CD4-positive, alpha-beta T cell treated with Interleukin-17A for 1 hour (primary cell): ENCODE measurements at places on chromosomes 13 and 19.

DNA sequence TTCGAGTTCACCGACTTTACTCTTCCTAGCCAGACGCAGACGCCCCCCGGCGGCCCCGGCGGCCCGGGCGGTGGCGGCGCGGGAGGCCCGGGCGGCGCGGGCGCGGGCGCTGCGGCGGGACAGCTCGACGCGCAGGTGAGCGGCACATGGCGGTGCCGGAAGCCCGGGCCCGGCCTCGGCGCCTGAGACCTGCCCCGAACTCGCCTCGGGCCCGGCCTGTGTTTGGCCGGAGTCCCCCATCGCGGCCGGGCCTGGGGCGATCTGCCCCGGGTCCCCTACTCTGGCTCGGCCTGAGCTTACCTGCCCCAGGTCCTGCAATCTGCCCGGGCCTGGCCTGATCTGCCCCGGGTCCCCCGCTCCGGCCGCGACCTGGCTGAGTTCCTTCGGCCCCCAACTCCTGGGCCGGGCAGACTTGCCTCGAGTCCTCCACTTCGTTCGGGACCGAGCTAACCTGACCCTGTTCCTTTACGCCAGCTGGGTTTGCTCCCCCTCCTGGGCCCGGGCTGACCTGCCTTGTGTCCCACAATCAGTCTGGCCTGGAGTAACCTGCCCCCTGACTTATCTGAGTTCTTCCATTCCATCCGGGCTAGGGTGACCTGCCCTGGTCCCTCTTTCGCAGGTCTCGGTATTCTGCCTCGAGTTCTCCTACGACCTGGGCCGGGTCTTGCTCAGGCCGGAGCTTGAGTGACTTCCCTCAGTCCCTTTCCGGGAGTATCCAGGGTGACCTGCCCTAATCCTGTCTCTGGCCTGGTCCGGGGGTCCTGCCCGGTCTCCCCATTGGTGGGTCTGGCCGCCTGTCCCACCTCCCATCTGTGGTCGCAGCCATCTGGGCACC lies 764 bp downstream of the UPF1 start:
- peak; percentile 24 for DNase-seq

DNA sequence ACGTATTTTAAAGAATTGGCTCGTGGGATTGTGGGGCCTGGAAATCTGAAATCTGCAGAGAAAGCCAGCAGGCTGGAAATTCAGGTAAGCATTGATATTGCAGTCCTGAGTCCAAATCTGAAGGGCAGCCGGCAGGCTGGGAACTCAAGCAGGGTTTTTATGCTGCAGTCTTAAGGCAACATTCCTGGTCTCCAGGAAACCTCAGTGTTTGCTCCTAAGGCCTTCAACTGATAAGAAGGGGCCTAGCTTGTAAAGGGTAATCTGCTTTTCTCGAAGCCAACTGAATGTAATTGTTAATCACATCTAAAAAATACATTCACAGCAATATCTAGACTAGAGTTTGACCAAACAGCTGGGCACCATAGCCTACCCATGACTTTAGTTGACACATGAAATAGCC lies 154.4 kb downstream of the EFNB2 start:
- DNase-seq: no peak

DNA sequence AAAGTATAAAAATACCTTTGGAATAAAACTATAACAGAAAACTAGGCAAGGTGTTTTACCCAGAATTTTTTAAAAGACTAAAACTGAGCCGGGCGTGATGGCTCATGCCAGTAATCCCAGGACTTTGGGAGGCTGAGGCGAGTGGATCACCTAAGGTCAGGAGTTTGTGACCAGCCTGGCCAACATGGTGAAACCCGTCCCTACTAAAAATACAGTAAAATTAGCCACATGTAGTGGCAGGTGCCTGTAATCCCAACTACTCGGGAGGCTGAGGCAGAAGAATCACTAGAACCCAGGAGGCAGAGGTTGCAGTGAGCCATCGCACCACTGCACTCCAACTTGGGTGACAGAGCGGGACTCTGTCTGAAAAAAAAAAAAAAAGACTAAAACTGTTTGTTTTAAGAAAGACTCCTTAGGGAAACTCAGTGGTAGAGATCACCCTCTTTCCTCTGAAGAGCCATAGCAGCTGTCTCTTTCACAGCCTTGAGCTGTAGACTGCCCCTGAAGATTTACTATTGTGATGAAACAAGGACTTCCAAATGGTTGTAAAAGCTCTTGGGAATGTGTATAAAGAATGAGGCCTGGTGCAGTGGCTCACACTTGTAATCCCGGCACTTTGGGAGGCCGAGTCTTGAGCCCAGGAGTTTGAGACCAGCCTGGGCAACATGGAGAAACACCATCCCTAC lies 14.7 kb upstream of the KCTD4 start:
- DNase-seq: no peak

DNA sequence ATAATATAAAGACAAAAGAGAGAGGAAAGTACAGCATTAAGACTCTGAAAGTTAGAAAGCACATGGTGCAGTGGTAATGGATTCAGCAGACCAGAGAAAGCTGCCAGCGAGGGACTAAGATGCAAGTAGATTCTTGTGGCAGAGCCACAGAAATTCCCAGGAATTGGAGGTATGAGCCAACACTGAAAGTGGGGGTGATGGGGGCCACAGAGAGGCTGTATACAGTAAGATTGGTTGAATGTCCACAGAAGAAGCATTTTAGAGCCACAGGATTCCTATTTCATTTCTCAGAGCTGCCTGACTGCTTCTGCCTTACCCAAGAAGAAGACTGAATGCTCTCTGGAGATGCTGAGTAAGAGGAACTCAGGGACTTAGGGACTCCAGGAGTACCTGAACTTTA lies 295.0 kb downstream of the LMO7 start:
- DNase-seq: no peak

GRCh38 chr13:114164681-114165429 lies 14.2 kb upstream of the CFAP97D2 start:
- no peak for DNase-seq

DNA sequence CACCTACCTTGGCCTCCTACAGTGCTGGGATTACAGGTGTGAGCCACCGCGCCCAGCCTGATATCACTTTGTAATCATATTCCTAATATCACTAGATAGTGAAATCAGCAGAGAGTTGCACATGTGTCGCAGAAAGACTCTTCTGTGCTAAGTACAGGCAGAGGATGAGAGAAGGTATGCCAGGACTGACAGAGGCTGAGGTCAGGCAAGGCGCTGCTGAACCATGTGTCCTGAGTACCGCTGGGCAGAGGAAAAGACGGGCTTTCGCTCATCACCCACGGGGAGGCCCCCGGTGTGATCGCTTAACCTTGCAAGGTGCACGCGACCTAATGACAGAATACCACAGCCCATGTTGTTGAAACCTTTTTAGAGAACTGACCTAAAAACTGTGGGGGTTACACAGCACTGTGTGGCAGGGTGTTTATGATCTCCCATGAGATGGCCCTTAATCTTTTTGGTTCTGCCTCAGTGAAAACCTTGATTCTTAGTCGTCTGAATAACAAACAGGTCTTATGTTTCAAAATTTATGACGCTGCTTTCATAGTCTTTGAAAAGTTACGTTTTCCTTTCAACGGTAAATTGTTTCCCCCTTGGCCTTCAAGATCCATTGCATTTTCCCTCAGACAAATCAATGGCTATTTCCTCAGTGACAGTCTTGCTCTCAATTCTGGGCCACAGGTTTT lies 12.2 kb downstream of the GJA3 start:
- no peak for DNase-seq

DNA sequence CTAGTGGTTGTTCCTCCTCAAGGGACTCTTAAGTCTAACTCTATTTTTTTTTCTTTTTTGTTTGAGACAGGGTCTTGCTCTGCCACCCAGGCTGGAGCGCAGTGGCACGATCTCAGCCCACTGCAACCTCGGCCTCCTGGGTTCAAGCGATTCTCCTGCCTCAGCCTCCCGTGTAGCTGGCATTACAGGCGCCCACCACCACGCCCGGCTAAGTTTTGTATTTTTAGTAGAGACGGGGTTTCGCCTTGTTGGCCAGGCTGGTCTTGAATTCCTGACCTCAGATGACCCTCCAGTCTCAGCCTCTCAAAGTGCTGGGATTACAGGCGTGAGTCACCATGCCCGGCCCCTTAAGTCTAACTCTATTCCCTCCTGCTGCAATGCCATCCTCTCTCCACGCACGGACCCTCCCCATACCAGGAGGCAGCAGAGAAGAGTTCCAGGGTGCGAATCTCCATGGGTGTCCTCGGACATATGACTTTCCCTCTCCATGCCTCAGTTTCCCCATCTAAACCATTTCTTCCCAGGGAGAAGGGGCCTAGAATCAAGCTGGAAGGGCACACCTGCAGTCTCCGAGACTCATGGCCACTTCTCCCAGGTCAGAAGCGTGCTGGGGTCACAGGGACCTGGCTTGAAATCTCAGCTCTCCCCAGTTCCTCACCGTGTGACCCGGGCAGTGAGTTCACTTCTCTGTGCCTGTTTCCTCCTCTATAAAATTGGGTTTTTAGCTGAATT lies 6.0 kb upstream of the BCL3 start:
- no peak for DNase-seq

DNA sequence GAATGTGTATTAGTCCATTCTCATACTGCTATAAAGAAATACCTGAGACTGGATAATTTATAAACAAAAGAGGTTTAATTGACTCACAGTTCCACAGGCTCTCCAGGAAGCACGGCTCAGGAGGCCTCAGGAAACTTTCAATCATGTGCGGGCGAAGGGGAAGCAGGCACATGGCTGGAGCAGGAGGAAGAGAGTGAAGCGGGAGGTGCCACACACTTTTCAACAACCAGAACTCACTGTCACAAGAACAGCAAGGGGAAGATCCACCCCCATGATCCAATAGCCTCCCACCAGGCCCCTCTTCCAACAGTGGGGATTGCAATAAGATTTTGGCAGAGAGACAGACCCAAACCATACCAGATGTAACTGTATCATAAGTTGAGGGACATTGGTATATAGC lies 72.7 kb downstream of the IRS2 start:
- DNase-seq: no peak

- no peak for DNase-seq
Measured at GRCh38 chr13:111526922-111527321, 206.5 kb downstream of the TEX29 start.

DNA sequence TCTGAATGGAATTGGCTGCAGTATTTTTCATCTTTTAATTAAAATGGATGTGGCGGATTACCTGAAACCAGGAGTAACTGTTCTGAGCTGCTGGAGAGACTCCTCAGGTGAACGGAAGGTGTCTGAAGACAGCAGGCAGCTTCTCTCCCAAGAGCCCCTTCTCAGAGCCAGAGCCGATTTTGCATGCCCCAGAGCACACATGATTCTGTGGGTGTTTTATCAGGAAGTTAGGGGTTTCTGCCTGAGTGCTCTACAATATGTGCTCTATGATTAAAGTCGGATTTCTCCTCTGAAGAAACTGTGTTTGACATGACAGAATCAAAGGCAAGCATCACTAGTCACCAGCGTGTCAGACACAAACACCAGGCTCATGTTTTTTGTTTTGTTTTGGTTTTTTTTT lies 60.7 kb upstream of the MCF2L start:
- no peak for DNase-seq

GRCh38 chr19:36101550-36102327 lies 9.2 kb upstream of the OVOL3 start:
- DNase-seq: no peak

DNA sequence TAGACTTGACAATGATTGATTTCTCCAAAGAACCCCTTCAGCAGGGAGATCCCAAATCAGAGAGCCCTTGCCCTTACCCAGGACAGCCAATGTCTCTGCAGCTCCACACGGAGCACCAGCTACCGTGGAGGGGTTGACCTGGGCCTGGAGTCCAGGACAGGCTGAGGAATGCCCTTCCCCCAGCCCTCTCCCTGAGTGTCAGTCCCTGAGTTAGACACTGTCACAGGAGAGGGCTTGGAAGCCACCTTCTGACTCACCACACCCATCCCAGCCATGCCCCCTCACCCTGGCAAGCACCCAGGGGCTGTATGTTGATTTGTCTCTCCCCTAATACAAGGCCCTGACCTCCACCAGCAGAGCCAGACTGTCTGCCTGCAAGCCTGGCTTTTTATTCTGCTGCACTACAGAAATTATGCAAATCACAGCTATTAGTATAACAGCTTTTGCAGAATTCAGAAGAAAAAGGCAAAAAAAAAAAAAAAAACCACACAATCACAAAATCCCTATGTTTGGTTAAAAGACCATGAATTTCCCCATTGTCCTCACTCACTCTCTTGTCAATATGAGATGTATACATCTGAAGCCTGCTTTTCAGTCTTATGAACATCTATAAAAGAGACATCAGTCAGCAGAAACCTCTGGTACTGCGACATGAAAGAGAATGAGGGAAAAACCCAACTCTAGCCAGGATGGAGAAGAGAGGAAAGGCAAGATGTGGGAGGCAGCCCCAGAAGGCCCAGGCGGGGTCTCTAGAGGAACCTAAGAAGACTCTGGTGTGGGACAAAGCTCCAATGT lies 240.7 kb downstream of the UQCRFS1 start:
- DNase-seq: no peak

DNA sequence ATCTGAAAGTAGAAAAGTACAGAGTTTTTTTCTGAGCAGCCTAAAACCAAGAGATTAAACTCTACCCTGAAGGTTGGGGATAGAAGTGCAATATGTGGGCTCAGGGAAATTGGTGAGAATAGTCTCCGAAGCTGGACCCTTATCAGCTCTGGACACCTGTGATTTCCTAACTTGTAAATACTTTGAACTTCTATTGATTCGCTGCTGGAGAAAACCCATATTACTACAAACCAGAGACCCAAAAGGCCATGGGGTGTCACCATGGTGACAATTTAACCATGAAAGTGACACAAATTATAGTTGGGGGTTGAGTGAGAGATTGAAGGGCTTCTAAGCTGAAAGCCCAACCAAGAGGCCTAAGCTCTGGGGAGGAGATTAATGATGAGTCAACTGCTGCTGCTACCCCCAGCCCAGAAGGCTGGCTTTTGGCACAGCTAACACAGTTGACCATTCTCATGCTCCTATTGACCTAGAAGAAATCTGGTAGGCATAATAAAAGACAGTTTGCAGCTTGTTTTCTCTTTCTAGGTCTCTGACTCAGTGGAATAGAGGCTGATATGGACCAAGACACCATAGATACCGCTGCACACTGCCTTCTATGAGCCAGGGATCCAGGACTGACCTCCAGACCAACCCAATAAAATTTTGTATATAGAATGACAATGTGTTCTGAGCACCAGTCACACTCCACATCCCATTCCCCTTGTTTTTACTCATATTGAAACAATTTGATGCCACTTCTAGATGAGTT lies 131.9 kb upstream of the FNDC3A start:
- no peak for DNase-seq

GRCh38 chr19:17575871-17576757 lies 20.7 kb downstream of the COLGALT1 start:
- no peak for DNase-seq

- no peak for DNase-seq
Measured at GRCh38 chr13:22447132-22447886, 733.5 kb upstream of the SGCG start.

DNA sequence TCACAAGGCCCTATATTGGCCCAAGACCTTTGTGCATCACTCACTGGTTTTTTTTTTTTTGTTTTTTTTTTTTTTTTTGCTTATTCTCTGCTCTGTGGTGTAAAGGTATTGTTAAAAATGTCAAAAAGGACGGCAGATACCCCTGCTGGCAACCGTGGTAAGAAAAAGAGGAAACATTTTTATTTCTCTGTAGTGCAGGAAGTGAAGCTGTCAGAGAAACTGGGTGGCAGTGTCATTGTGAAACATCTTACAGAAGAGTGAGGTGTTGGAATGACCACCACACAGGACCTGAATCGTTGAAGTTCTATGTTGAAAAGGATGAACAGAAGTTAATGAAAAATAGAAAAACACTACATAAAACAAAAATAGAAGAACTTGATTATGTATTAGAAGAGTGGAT lies 346.4 kb downstream of the FGF9 start:
- peak; percentile 12 for DNase-seq

- no peak for DNase-seq
Measured at GRCh38 chr13:49319951-49320350, 72.2 kb downstream of the CDADC1 start.

GRCh38 chr13:48214519-48215121 lies 18.4 kb upstream of the ITM2B start:
- peak; percentile 37 for DNase-seq
